Activated CD8-positive, alpha-beta T cell treated with anti-CD3 and anti-CD28 coated beads for 36 hours (primary cell): ENCODE measurements at places on chromosomes 1 and 21. TPM values are rescaled to one million over a fixed set of nuclear protein-coding genes. Genes with fewer than 3 reads are reported as not detected.

- DNase-seq = no peak
Measured at GRCh38 chr1:228911225-228912210, 176.2 kb downstream of the RHOU start.

DNA sequence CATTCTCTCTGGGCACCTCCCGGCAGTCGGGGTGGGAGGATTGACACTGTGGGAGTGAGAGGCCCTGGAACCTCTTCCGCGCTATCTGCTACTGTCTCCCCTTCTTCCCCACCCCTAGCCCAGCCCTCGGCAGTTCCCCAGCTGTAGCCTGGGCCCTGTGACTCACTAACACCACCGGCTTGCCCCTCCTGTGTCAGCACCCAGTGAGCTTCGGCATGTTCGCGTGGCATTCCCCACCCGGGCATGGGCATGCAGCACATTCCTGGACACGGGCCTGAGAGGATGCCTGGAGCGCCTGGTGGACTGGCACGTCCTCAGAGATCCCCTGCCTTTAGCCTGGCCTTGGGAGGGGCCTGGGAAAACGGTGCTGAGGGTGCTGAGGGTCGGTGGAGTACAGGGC lies 1.3 kb downstream of the CDK18 start:
- DNase-seq = no peak

DNA sequence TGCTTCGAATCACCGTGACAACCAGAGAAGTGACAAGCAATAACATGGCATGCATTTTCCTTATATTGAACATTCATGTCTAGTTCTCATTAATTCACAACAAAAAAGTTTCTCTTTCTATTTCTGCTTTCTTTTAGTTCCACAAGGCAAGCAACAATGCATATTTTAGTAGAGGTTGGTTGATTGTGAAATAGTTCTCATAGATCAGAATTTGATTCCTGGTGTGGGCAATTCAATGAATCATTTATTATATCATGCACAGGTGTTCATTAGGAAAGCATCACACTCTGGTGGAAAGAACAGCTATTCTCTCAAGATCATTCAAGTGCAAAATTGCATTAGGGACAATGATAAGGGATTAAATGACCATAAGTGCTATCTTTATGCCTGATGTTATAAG lies 980.9 kb downstream of the BRINP3 start:
- no peak for DNase-seq

GRCh38 chr1:160773093-160773492 lies 22.9 kb upstream of the LY9 start:
- no peak for DNase-seq

DNA sequence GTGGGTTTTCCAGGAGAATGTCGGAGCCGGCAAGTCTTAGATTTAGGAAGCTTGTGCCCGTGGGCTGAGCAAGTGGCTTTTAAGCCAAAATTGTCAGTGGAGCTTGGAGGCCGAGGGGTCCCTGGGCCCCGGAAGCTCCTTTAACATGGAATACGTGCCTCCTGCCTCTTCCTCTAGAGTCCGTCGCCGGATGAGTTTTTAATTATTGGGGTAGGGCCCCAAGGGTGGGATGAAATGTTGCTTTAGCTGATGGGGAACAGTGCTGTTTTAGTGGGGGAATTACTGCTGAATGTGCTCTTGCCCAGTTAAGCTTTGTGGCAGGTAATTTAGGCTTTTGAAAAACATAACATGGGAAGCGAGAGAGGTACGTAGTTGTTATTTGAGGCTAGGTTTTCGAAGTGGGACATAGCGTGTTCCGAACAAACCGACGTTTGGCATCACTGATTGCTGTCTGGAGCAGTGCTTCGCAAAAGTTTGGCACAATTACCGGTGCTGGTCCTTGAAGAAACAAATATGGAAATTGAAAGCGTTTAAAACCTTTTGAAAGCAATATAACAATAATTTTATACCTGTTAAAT lies 786 bp downstream of the RPL5 start:
- DNase-seq = no peak

DNA sequence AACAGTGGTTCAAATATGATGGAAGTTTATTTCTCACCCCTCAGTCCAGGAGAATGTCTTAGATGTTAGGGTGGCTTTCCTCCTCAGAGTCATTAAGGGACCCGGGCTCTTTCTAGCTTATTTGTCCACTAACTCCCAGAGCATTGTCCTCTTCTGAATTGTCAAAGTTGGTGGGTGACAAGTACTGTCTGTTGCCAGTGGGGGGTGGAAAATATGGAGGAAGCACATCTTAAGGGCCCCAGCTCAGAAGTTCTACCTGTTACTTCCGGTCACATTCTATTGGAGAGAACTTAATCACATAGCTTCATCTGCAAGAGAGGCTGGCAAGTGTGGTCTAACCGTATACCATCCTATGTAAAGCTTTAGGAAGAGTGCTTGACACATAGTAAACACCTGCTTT lies 7.1 kb downstream of the CLIC4 start:
- DNase-seq = no peak

DNA sequence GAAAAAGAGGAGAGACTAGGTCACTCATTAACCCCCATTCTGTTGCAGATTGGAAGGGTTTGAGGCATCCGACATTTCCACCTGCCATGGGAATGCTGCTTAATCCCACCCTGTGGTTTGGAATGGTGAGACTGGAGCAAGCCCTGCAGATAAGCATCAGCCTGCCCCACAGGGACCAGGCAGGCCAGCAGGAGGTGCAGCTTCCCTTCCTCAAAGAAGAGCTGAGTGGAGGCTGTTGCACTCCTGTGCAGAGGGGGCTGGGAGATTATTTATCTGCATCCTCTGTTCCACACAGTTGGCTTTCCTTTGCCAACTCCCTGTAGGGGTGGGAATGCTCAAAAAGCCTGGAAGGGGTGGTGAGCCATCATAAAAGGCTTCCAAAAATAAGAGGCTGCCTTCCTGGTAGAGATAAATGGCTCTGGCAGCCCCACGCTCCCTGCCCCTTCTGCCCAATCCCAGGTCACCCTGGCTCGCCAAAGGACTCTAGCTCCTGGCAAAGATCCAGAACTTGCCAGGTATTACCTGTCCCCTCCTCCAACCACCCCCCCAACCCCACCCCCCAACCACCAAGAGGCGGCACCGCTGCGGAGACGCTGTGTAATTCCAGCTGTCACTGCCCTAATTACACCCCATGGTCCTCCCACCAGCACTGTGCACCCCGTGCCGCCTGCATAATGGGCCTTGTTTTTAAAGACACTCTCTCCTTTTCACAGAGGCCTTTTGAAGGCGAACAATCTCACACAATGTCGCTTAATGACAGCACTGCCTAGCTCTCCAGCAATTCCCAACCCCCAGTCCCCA lies 83.0 kb upstream of the ZC3H12A start:
- no peak for DNase-seq

DNA sequence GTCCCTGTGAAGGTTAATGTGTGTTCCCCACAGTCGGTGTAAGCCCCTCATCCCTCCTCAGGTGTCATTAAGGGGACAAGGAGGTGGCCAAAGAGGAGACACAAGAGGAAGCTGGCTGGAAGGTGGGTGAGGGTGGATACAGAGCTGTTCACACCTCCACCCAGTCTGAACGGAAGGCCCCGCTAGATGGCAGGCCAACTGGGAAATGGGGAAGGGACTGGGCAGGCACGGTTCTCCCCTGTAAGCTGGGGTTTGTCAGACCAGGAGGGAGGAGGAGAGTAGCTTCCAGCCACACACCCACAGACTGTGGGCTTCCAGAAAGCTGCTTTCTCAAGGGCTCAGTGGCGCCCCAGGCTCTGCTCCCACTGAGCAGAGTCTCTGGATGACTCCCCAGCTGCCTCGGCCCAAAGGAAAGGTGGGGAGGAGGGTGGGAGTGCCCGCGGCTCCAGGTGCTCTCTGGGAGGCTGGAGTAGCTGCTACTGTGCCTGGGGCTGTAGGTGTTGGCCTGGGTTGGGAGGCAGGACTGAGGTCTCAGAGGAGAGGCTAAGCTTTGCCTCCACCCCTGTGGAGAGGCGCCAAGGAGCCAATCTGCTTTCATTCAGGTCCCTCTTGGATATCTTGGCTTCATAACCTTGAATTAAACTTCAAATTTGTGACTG lies 41.2 kb downstream of the PCP4 start:
- DNase-seq = no peak

- DNase-seq = no peak
Measured at GRCh38 chr21:46051379-46051770, 46.5 kb upstream of the COL6A2 start.

DNA sequence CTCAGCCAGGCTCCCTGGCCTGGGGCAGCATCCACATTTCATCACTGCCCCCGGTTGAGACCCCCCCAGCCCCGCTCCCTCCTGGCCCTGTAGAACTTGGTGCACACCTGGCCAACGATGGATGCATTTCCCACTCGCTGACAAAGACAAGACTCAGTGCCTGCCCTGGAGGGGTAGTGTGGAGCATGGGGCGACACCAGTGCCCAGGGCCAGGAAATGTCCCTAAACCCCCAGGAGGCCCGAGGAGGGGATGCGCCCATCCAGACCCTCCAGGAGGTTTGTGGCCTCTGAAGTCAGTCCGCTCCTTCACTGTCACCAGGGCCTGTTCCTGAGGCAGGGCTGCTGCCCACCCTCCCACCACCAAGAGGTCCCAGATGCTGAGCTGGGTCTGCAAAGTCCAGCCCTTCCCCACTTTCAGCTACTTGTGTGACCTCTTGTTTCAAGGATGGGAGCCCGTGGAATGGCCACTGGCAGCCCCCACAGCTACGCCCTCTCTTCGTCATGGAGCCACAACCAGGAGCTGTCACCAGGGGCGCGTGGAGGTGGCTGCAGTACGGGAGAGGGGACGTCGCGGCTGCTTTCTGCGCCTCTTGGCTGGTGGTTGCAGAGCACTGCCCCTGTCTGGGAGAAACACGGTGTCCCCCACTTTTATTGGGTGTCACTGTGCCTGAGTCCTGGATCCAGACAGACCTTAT lies 35.7 kb downstream of the AJAP1 start:
- DNase-seq = no peak

GRCh38 chr1:39681999-39682398 lies 9.2 kb downstream of the HPCAL4 start:
- DNase-seq = no peak

The PDE4B gene
- 33.1 TPM for total RNA-seq

The UBXN10 gene
- 0.45 TPM for total RNA-seq

The KLHL21 gene
- 17.9 TPM for total RNA-seq

The OR10Z1 gene
- not detected for total RNA-seq

The TRIM45 gene
- 0.27 TPM for total RNA-seq
